Hepatic stellate cell (primary cell): ENCODE measurements at places on chromosomes 1 and 21.

DNA sequence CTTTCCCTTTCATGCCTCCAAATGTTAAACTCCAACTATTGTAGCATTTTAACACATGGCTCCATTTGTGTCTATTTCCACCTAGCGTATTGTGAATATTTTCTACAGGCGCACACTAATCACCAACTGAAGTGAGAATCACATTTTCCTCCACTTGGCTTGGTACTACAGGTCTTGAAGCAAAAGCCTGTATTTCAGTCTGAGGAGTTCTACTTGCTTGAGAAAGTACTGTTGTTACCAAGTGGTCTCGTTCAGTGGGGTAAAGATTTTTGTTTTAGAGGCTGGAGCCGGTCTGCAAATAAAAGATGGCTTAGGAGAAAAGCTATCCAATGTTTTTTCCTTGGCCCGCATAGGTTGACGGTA, 550 bp upstream of the PTBP2 start:
- no peak for DNase-seq

DNA sequence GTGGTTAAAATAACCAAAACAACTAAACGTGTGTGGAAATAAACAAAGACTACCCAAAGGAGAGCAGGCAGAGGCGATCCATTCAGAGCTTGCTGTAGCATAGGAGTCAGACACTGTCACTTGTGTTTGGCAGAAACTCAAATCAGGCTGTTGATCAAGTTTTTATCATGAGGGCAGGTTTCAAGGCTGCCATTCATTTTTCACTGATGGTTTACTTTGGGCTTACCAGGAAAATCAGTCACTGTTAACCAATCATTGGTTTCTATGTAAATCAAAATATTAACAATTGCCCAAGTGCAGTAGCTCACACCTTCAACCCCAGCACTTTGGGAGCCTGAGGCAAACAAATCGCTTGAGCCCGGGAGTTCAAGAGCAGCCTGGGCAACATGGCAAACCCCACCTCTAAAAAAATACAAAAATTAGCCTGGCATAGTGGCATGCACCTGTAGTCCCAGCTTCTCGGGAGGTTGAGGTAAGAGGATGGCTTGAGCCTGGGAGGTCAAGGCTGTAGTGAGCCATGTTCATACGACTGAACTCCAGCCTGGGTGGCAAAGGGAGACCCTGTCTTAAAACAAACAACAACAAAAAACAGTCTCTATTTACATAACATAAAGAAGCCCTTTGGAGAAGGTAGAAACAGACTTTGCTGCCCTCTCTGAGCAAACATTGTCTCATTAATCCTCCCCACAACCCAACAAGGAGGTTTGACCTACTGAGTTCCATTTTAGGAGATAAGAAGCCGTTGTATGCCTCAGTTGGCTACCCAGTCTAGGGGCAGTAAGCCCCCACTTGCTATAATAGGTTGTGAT, 21.1 kb upstream of the ETS2 start:
- DNase-seq = no peak

DNA sequence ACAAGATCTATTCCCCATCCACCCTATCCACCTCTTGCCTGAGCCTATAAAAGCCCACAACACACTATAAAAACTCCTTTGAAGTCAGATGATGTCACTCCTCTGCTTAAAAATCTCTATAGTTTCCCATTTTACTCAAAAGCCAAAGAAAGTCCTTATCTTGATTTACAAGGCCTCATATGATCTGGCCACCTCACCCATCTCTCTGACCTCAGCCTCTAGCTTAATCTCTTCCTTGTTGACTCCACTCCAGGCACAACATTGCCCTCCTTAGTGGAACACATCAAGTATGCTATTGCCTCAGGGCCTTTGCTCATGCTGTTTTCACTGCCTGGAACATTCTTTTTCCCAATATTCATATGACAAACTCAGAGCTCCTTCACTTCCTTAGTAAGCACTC, 33.3 kb downstream of the ZNF281 start:
- DNase-seq = no peak

GRCh38 chr1:26225033-26225831, 8.8 kb upstream of the CEP85 start:
- peak; percentile 29 for DNase-seq

GRCh38 chr1:20596106-20596505, 7.2 kb downstream of the CDA start:
- no peak for DNase-seq

DNA sequence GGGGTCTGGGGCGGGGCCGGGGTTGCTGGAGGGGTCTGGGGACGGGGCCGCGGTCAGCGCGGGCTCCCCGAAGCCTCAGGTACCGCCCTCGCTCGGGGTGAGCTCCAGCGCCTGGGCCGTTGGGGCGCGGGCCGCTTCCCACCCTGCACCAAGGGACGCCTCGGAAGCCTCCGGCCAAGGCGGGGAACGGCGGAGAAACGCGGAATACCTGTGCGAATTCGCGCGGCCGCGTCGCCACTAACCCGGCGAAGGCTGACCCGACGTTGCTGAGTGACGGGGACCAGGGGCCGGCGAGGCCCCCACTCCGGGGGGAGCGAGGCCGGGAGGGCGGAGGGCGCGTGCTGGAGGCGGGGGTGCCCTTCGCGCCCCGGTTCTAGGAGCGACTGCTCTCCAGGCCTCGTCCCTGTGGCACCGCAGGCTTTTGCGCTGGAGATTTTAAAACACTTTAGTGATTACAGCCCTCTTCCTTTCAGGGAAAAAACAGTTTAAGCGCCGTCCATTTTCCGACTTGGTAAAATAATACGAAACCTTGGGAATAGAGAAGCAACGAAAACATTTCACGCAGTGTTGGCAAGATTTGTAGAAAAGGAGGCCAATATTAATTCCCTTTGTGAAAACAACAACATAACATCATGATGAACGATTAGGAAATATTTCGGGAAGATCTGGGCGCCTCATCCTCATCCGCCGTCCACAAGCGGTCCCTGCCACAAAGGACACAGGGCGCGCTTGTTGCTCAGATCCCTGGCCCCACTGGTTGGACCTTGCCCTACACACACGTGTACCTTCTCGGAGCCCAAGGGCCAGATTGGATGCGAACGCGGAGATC, 971 bp upstream of the GNG4 start:
- no peak for DNase-seq

- DNase-seq = no peak
Measured at GRCh38 chr1:205714906-205715246, 34.6 kb upstream of the SLC45A3 start.

DNA sequence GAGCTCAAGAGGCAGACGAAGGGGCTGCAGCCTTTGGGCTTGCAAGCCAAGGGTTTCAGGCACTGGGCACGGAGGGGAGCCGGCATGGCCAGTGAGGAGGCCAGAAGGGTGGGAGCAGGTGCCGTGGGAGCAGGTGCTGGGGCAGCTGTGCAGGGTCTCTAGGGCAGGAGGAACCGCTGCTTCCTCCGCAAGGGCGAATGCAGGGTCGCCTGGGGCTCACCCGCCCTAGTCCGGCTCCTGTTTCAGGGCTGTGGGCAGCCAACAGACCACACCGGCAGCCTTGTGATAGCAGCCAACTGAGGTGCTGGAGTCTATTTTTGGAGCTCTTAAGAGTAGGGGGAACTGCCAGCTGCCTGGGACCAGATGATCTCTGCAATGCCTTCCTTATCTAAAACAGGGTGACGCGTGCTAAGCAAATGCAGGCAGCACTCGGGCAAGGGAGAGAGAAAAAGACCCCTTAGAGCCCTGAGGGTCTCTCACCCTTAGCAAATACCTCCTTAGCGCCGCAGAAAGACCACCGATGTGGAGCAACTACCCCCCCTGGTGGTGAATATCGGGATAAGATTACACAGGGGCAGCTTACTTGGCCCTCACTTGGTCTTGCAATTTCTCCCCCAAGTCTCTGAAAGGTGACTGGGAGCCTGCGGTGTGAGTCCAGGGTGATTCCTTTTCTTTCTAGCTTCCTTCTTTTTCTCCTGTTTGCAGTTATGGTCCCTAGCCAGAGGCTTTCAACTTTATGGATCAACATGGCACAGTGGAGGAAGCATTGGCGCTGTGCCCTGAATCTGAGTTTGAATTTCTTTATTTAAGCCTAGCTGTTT, 20.7 kb upstream of the MAPKAPK2 start:
- peak; percentile 64 for DNase-seq

DNA sequence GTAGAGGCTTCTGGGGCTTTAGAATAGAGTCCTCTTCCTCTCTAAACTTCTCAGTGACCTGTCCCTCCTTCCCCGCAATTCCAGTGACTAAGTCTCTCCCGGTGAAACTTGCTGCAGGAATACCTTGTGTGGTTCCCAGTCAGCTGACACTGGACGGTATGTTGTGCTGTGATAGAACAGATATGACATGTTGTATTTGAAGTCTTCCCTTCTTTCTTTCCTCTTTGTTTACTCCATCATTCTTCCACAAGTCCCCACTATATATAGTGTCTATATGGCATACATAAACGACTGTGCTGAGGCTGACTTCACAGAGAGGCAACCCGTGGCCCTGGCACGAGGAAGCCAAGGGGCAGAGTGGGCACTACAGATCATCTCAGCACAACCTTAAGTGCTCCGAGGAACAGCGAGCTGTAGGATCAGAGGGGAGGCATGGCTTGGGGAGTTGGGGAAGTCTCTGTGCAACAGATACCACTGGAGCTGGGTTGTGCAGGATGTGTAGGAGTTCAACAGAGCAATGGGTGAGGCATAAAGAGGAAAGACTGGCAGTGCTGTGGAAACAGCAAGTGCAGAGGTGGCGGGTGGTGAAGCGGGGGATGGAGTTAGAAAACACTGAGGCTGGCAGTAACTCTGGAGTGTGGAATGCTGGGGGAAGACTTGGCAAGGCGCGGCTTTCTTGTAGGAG, 237.8 kb downstream of the TRABD2B start:
- DNase-seq = no peak

GRCh38 chr1:58823481-58824010, 39.7 kb upstream of the JUN start:
- peak; percentile 68 for DNase-seq

DNA sequence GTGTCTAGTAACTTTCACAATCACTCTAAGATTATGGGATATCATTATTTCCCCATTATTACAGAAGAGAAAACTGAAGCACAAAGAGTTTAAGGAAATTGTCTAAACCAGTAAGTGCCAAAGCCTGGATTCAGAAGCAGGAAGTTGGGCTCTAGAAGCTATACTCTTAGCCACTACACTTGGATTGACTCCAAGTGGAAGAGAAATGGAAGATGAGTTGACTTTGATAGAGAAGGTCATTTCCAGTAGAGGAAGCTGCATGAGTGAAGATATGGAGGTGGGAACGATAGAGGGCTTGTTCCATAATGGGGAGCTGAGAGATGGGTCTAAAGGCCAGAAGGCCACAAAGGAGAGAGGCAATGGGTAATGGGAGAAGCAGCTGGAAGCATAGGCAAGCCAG, 11.7 kb upstream of the TDRD10 start:
- no peak for DNase-seq

GRCh38 chr1:27381969-27382762, 967 bp downstream of the CD164L2 start:
- DNase-seq = no peak

GRCh38 chr1:185144233-185144632, 12.5 kb downstream of the TRMT1L start:
- peak; percentile 3 for DNase-seq

GRCh38 chr1:155932081-155932480, 2.1 kb downstream of the KHDC4 start:
- no peak for DNase-seq
